Ureter (tissue), 1 donor: ENCODE measurements at places on chromosomes 2 and 18.

GRCh38 chr2:220006152-220006621, 378.8 kb downstream of the SLC4A3 start:
- no peak for DNase-seq

DNA sequence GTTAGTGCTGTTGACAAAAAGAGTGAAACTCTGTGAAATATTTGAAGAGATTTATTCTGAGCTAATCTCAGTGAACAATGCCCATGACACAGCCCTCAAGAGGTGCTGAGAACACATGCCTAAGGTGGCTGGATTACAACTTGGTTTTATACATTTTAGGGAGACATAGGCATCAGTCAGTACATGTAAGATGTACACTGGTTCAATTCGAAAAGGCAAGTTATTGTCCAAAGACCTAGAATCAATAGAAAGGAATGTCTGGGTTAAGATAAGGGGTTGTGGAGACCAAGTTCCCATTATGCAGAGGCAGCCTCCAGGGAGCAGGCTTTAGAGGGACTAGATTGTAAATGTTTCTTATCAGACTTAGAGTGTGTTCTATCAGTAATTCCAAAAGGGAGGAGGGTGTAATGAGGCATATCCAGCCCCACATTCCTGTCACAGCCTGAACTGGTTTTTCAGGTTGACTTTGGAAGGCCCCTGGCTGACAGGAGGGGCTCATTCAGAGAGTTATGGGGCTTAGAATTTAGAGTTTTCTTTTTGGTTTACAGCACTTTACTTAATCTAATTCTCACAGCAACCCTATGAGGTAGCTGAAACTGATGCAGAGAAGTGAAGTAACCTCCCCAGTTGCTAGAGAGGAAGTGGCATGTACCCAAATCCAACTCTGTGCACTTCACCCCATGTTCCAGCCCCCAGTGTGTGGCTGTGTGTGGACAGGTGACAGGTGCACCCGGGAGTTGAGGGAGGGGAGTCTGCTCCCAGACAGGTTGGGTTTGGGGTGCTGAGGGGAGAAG, 28.3 kb upstream of the ASAP2 start:
- DNase-seq, result no peak

- no peak for DNase-seq
Measured at GRCh38 chr18:63603772-63604171, 16.6 kb downstream of the SERPINB13 start.

GRCh38 chr18:59456657-59457056, 97.6 kb upstream of the LMAN1 start:
- DNase-seq, result no peak

DNA sequence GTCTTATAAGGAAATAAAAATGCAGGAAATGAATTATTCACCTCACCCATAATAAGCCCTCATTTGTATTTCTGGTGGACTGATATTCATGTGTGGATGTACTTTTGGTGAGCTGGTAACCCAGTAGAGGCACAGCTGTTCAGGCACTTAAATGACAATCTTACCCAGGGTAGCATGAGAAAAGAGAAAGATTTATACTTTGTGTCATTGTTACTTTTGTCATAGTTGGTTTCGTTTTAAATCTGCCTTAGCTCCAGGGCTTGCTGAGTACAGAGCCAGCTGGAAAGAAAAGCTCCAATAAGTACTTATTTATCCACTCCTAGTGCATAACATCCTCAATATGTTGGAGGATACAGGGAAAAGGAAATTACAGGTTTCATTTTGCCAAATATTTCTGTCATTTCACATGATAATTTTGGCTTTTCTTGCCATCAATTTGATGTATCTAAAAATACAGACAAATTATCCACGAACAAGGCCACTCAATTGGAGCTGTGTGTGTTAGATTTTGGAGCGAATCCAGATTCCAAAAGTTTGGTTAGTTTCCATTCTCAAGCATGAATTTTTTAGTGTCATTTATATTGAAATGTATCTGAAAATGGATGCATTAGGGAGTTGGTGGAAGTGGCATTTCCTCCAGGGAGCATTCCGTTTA, 1276.1 kb upstream of the FAM98A start:
- no peak for DNase-seq

DNA sequence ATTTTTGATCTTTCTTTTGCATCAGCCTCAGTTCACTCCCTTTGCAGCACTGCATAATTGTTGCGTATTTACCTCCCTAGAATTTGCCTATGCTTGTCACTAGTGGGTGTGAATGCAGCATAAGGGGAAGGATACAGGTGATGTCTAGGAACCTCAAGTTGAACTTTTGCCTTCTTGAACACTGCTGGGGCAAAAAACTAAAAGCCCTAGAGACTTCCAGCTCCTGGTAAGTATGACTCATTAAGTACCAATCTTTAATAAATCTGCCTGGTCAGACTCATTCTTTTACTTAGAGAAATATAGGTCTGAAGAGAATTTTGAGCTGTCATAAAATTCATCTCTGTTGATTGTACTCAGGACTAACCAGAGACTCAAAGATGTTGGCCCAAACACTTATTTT, 547.3 kb upstream of the FANCL start:
- no peak for DNase-seq

DNA sequence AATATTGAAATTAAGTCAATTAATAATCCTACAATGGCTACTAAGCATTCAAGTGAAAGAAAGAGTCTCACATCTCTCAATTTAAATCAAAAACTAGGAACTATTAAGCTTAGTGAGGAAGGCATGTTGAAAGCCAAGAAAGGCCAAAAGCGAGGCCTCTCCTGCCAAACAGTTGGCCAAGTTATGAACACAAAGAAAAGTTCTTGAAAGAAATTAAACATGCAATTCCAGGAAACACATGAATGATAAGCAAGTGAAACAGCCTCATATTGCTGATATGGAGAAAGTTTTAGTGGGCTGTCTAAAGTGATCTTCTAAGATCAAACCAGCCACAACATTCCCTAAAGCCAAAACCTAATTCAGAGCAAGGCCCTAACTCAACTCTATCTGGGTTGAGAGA, 11.8 kb downstream of the RDH14 start:
- DNase-seq, result no peak

DNA sequence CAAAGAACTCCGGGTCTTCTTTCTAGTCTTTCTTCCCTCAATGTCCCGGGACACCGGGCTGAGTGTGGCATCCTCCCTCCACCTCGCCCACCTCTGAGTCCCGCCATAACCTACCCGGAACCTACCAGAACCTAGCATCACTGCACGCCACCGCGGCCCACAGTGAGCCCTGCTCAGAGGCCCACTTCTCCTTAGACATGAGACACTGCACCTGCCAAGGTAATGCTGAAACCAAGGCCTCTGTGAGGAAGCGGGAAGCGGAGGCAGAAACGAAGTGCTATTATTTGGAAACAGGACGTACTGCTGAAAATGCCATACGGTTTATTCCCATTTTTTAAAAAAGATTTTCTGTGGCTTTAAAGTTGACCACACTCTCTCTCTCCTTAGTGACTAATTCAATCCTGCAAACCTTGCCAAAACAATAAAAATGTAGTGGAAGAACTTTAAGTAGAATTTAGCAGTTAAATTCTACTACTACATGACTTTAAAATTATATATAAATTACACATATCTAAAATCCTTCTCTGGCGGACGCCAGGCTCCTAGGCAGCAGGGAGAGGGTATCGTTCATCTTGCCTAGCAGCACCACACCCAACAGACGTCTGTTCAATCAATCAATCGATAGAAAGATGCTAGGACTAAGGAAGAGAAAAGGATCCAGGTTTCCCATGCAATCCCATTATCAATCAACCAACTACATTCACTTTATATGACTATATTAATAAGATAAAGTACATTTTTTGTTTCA, 82.0 kb downstream of the ZNF516 start:
- DNase-seq, result no peak

- no peak for DNase-seq
Measured at GRCh38 chr2:221310730-221311129, 261.4 kb downstream of the EPHA4 start.

GRCh38 chr18:23779696-23780303, 90.5 kb downstream of the LAMA3 start:
- DNase-seq, result no peak

GRCh38 chr2:71467180-71467815, 13.9 kb downstream of the DYSF start:
- DNase-seq, result no peak

DNA sequence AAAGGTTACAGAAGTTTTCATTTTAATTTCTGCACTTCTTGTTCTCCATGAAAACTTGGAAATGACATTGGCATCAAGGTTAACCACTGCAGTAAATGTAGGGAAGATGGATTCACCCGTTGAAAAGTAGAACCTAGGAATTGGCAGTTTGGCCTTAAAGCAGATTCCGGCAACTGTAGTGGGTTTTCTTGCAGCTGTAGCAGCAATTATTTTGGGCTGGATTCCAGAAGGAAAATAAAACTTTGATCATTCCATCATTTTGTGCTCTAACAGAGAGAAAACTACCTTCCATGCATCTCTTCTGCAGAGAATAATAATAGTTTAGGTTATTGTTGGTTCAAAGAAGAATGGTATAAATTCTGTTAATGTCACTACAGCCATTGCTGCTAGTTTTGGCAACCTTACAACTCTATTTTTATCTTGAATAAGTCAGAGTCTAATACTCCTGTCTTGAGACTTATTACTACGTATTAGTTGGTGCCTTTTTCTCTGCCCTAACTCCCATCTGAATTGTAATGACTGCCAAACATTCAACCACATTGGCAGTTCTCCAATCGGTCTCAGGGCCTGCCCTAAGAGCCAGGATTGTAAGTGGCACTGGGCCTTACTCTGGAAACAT, 178.1 kb upstream of the PIEZO2 start:
- DNase-seq, result no peak

- DNase-seq, result no peak
Measured at GRCh38 chr2:162795312-162795711, 43.3 kb downstream of the KCNH7 start.
